Cerebellar nuclear complex (tissue), 1 donor: ENCODE measurements at places on chromosomes 6 and 20.

DNA sequence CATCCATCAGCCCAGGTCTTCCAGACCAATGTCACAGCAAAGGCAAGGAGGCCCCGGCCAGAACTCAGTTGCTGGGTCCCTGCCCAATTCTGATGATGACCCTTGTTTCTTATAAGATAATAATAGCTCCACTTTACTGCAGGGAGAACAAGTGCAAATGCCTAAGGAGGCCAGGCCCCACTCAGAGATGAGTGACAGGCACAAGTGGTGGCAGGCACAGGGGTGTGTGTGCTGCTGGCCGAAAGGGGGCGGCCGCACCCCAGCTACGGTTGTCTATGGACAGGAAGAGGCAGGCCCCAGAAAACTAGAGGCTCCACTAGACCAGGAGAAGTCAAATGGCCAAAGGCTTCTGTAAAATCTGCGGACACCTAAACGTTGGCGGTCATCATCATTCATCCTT is 28.6 kb downstream of the GNAS-AS1 start:
- no peak for DNase-seq

GRCh38 chr20:37343994-37344355 is 2.0 kb upstream of the SRC start:
- DNase-seq, result no peak

DNA sequence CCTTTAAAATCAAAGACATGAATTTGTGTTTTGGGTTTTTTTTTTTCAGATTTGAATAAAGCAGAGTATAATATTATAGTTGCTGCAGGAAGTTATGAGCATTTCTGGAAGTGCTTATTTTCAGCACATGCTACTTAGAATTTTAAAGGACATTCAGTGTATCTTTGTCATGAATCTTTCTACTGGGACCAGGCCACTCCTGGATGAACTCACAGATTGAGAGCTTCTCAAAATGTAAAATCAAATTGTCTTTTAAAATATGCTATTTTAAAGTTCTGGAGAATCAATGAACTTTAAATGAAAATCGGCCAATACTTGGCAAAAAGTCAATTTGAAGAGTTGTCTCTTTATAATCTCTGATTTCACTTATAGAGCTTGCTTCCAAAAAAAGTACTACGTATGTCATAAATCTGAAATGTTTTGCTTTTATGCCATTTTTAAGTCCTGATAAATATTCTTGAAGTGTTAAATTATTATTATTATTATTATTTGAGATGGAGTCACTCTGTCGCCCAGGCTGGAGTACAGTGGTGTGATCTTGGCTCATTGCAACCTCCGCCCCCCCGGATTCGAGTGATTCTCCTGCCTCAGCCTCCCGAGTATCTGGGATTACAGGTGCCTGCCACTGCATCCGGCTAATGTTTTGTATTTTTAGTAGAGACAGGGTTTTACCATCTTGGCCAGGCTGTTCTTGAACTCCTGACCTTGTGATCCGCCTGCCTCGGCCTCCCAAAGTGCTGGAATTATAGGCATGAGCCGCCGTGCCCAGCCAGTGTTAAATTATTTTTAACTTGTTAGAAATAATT is 175.7 kb upstream of the AKAP12 start:
- no peak for DNase-seq

- DNase-seq, result no peak
Observed at GRCh38 chr20:2845607-2846006, 5.1 kb downstream of the VPS16 start.

GRCh38 chr6:154890874-154891273 is 104.2 kb upstream of the TIAM2 start:
- DNase-seq, result no peak

- DNase-seq, result peak; percentile 26
Observed at GRCh38 chr6:158654498-158654897, 4.6 kb downstream of the SYTL3 start.

DNA sequence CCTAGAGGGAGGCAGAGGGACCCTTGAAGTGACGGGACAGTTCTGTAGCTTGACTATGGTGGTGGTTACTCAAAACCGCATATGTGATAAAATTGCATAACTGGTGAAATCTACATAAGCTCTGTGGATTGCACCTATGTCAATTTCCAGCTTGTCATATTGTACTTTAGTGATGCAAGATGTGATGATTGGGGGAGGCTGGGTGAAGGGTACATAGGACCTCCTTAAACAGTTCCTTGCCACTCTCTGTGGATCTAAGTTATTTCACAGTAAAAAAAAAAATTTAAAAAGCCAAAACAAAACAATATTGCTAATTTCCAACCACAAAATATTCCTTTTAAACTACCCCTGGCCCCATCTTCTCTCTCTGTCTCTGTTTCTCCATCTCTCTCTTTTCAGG is 472.6 kb upstream of the SULF2 start:
- no peak for DNase-seq

GRCh38 chr6:26033085-26033940 is 53.9 kb upstream of the HFE start:
- peak; percentile 86 for DNase-seq

GRCh38 chr6:14450578-14450977 is 333.0 kb downstream of the CD83 start:
- no peak for DNase-seq
